ENCODE measurements at places on chromosomes 6 and 20.

DNA sequence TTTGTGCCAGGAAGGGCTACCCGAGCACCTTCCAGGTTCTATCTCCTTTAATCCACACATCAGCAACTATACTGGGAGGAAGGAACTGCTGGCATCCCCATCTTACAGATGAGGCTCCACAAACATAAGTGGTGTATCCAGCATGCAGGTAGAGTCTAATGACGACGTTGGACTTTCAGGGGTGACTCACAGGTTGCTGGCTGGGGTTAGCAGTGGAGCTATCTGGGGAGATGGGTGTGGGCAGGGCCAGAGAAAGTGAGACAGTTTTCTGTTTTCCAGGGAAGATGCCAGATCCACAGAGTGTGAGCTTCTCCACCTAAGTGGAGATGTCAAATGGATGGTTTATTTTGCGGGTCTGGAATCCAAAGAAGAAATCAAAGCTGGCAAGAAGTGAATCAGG lies 31.8 kb downstream of the CDH22 start:
- DNase-seq, result no peak

DNA sequence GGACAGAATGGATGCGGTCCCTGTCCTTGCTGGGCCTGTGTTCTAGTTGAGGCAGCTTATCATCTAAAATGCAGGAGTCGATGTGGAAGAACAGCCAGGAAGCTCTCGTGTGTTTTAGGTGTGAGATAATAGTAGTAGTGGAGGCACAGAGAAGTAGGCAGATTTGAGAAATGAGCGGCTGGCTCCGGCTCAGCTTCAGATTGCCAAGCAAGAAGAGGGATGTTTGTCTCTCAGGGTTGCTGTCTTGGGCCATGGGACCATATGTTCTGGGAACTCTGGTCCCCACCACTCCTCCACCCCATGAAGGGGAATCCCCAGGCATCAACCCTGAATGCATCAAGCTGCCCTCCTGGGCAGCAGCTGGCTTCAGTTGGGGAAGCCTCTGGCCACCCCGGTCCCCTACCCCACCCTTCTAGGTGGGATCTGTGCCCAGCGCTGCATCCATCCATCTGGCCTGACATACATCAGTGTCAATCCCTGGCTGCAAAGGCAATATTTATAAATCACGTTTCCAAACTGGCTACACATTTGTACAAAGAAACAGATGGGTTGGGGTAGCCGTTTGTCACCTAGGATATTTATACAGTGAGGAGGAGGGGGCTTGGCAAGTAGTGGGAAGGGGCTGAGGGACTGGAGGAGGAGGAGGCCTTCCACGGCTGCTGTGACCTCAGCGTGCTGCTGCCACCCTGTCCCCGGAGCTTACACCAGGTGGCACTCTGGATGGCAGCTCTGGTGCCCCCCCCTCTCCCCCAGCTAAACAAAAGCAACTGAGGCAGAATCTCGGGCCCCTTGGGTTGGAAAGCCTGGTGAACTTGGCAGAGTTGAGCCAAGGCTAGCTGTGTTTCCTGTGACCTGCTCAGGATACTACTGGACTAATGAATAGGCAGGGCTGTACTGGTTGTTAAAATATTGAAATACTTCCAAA lies 64.4 kb downstream of the CD40 start:
- DNase-seq, result no peak

GRCh38 chr6:131048933-131049515 lies 14.0 kb downstream of the EPB41L2 start:
- DNase-seq, result no peak

- no peak for DNase-seq
Measured at GRCh38 chr6:90701146-90701781, 114.4 kb upstream of the MAP3K7 start.

DNA sequence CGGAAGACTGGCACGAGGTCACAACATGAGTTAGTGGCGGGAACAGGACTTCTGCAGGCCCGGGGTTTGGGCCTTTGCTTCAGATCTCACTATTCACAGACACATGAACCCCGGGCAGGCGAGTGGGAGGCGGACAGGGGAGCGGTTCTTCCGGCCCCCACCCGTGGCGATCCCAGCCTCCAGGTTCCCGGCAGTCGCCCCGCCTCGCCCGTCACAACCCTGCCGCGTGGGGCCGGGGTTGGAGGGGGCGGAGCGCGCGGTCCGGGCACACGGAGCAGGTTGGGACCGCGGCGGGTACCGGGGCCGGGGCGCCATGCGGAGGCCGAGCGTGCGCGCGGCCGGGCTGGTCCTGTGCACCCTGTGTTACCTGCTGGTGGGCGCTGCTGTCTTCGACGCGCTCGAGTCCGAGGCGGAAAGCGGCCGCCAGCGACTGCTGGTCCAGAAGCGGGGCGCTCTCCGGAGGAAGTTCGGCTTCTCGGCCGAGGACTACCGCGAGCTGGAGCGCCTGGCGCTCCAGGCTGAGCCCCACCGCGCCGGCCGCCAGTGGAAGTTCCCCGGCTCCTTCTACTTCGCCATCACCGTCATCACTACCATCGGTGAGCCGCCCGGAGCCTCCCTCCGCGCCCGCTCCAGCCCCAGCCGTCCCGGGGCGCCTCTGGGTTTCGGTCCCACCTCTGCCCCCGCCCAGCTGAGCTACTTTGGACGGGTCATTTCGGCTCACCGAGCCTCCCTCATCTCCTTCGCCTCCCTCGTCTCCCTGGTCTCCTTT lies at the start of gene KCNK15:
KCNK15 (plus strand) TSS at position 268 of the 769 bp plus-strand sequence; CDS start at position 314, 46 bp downstream.
- peak; percentile 5 for DNase-seq
